ENCODE measurements at places on chromosomes 6 and 20. TPM values are rescaled to one million over a fixed set of nuclear protein-coding genes. Genes with fewer than 3 reads are reported as not detected.

The SFTA2 gene
- 3.2 TPM for polyA plus RNA-seq

The KHDC1L gene
- not detected for polyA plus RNA-seq

The LKAAEAR1 gene
- polyA plus RNA-seq, result 0.09 TPM

The LINC00237 gene
- polyA plus RNA-seq, result not detected

The OR2B6 gene
- not detected for polyA plus RNA-seq

The RTEL1 gene
- 9.8 TPM for polyA plus RNA-seq

The APOM gene
- polyA plus RNA-seq, result 32.8 TPM

DNA sequence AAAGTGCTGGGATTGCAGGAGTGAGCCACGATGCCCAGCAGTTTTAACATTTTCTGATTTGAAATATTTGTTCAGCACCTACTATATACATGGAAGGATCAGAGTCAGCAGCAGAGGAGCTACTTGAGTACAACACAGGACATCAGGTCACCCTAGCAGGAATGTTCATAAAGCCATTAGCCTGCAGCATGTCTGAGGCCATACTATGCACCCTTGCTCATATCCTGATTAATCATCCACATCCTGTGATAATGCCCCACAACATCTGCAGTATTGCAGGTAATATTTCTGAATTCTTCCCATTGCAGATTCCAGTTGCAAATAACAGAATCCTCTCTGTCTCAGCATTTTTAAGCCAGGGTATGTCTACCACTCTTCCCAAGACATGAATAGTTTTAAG, 171.0 kb upstream of the PRND start:
- DNase-seq, result peak; percentile 9

DNA sequence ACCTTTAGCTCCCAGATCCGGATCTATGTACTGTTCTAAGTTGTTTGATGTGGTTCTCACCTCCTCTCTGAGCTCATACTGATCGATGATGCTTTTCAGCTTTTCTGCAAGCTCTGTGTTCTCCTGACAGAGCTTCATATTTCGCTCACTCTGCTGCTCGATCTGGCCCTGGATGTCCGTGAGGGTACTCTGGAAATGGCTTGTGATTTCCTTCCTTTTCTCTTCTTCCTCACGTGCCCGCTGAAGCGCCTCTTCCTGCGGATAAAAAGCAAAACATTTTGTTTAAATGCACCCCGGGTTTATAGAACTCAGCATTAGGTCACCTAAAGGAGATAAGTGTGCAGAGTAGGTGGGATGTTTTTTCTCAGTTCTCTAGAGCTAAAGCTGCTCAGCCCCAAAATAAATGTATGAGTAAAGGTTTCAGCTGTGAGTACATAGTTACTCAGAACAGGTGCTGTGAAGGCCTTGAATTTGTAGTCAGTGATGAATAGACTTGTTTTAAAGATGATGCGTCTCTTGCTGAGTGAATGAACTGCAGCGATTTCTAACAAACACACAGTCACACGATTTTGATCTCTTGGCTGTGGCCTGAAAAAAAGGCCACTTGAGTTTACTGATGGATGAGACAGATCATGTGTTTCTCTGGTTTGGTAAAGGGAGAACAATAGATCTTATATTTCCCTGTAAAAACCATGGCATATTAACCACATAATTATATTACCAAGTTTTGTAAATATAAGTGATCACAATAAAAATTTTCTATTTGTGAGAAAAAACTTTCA, 29.1 kb downstream of the TXLNB start:
- no peak for DNase-seq

DNA sequence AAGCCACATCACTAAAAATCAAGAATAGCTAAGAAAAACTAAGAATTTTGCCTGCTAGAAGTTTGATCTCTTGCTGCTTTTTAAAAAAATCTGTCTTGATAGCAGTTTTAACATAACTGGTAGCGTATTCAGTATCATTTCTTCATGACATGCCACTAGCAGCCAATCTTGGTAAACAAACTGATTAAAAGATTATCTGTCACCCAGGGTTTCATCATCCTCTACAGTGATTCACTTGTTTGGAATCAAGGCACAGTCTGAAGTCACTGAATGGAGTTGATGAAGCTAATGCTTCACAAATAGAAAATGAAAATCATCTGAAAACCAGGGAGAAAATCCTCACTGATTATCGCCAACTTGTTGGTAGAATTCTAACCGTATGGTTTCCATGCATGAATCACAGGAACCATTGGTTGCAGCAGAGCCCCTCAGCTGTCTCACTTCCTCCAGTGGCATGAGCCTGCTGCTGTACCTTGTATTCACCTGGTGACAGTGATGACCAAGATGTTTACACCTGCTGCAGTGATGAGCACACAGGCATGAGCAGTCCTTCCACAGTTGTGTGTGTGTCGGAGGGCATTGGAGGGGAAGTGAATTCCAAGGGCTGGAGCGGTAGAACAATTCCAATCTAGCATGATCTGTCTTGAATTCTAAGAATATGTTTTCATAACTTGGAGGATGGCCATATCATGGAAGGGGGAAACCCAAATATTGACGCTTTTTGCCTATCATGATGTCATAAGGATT, 275.0 kb downstream of the KHDC1L start:
- no peak for DNase-seq

- DNase-seq, result no peak
Observed at GRCh38 chr6:64040113-64040512, 404.5 kb downstream of the PHF3 start.

DNA sequence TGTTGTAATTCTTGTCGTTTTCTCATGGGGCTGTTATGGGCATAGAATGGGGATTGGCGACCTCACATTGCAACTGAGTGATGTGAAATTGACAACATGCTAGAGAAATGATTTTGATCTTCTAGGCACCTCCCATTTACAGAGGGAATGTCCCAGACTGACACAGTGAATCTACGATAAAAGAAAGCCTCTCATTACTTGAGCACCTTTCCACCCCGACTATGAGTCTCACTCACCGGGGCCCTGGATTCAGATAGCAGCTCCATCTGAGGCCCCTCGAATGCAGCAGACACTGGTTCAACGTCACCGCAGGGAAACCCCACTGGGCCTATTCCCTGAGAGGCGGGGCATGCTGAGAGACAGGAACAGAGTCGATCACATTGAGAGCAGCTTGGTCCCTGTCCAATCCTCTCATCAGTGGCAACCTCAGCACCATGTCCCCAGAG, 49.1 kb downstream of the NFATC2 start:
- DNase-seq, result no peak

DNA sequence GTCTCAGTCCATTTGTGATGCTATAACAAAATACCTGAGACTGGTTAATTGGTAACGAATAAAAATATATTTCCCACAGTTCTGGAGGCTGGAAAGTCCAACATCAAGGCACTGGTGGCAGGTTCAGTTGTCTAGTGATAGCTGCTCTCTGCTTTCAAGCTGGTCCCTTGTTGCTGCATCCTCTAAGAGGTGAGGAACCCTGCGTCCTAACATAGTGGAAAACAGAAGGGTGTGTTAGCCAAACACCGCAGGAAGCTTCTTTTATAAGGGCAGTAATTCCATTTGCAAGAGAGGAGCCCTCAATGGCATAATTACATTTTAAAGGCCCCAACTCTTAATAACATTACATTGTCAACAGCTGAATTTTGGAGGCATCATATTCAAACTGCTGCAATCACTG, 372.7 kb downstream of the ADGRB3 start:
- DNase-seq, result no peak

GRCh38 chr6:156564127-156564806, 212.9 kb upstream of the ARID1B start:
- peak; percentile 75 for DNase-seq

DNA sequence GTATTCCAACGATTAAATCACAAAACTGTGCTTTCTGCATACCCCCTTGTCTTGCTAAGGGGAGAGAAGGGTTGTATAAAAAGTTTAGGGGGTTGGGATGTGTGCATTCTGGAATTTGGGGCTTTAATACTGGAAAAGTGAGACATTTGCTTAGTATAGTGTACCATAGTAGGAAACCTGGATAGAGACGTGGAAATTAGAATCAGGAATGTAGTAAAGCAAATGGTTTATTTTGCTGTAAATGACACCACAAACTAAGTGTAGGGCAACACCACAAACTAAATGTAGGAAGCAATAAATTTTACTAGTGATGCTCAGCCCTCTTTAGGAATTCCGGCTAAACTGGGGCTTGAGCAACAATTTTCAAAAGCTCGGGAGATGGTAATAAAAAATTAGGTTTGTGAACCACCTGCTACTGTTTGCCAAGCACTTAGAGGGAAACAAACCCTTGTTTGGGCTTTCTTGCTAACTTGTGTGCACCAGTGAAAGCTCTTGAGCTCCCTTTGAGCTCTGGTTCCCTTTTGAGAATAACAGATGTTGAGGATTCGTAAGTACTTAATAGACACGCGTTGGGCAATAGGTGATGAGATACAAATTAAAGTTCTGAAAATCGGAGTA, 13.8 kb downstream of the BRD2 start:
- no peak for DNase-seq

DNA sequence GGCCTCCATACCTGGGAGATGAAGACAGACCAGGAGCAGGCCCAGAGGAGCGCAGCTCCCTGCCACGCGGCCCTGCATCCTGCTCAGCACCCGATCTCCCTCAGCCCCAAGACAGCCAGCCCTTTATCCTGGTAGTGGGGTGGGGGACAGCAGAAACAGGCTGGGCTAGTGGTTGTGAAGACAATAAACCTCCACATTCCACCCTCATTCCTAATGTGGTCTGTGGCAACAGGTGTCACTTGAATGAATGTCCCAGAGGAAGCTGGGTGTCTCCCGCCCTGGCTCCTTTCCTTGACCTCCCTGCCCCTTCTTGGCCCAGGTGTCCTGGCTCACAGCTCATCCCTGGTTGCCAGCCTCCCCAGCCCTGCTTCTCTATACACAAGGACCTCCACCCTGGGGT, at the start of gene C6orf15:
TSS of gene C6orf15 (minus strand) at position 98 of the 400 bp plus-strand sequence. CDS start at position 78, 20 bp downstream.
- no peak for DNase-seq

GRCh38 chr20:39878320-39878719, 810.7 kb downstream of the MAFB start:
- DNase-seq, result no peak

DNA sequence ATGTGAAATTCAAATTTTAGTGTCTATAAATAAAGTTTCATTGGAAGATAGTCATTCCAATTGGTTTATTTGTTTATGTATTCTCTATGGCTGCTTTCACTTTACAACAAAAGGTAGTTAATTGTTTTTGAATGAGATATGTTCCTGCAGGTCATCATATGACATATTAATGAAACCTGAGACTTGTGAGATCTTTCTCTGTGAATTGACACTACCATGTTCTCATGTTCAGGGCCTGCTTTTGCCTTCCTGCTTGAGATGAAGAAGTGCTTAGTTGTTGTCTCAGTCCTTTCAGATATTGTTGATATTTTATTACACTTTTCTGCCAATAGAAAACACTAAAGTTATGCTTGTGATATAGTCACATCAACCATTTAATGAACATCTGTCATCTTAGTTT, 132.5 kb downstream of the UTRN start:
- no peak for DNase-seq

- DNase-seq, result no peak
Observed at GRCh38 chr20:59028812-59029211, 3.3 kb downstream of the ATP5F1E start.

GRCh38 chr6:139577124-139577762, 202.8 kb upstream of the CITED2 start:
- DNase-seq, result no peak

DNA sequence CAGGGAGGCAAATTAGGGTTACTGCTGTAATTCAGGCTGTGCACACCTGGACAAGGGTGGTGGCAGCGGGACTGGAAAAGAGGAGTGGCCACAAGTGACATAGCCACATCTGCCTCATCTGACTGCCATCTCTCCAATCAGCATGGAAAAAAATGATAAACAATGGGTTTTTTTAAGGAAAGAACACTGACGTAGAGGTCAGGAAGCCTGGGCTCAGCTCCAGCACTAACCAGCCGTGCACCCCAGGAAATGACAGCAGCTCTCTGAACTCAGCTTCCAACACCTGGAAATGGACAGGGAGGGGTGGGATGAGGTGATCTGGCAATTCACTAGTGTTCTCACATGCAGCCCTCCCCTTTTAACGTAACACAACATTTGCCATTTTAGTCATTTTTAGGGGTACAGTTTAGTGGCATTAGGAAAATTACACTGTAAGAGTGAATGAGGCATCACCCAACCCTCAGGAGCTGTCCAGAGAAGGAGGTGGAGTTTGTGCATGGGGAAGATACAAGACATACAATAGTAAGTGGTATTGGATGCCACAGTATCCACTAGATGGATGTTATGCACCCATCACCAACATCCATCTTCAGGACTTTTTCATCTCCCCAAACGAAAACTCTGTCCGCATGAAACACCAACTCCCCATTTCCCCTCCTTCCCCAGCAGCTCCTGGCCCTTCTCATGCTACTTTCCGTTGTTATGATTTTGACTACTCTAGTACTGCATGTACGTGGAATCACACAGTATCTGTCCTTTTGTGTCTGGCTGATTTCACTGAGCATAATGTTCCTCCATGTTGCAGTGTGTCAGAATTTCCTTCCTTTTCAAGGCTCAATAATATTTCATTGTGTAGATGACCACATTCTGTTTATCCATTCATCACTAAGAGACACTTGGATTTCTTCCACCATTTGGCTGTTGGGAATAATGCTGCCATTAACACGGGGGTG, 215.5 kb upstream of the ECI2 start:
- no peak for DNase-seq

- DNase-seq, result peak; percentile 42
Observed at GRCh38 chr6:26121141-26122004, 34.1 kb downstream of the HFE start.

- no peak for DNase-seq
Observed at GRCh38 chr20:32762754-32763201, 593 bp downstream of the DNMT3B start.

DNA sequence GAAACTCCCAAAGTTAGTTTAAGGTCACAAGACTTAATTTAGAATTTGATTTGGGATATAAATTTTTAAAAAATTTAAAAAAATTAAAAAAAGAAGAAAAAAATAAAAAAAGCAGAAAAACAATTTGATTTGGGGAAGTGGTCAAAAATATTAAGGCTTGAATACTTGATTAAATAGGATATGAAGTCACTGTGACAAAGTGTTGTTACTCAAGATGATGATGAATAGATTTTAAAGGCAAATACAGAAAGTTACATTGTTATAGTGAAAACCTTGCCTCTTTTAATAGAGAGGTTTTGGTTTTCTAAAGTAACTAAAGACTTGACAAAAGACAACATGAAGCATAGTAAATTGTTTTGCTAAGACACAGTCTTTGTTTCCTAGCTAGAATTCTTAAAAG, 7.2 kb downstream of the CST9 start:
- no peak for DNase-seq

DNA sequence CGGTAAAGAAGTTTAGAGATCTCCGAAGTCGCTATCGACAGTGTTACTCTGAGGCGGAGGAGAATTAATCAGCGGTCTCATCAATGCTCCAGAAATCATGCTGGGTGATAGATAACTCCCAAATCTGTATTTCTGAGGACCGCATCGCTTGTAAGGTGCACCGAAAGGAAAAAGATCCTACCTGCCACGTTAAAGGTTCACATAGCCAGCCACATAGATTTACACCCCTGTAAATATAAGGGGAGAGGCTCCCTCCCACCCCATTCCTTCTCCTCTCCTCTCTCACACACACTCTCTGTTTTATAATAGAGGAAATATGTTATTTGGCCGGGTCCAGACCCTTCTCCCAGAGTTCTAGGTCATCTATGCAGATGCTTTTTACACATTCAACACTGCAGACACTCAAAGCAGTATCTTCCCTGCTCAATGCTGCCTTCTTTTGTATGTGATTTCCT, 620 bp upstream of the DEK start:
- DNase-seq, result no peak

Data from small intestine (tissue), 16 donors.